ENCODE measurements at places on chromosomes 4 and X.
A peak's percentile ranks its signal among the peaks of the same experiment; 100 is the strongest.

GRCh38 chr4:83114576-83114975 lies at the start of gene PLAC8:
Gene PLAC8, minus strand, starts transcription at chr4:83114729. Its CDS starts 6,808 bp downstream, at chr4:83107921.
- no peak for DNase-seq

DNA sequence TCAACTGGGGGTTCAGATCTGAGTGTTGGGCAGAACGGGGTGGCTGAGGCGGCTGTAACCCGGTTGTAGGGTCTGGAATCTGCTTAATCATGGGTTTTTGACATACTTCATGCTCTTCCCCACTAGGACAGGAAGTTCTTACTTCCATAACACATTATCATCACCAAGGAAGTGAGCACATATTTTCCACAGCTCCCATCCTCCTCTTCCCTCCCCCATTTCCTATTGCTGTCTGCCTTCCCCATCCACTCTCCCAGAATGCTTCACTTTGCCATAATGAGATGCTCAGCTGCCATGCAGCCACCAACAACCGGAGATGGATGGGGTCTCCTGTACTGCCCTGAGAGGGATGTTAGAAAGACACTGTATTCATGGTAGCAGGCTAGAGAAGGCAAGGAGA lies 6.4 kb upstream of the DCUN1D4 start:
- no peak for DNase-seq

DNA sequence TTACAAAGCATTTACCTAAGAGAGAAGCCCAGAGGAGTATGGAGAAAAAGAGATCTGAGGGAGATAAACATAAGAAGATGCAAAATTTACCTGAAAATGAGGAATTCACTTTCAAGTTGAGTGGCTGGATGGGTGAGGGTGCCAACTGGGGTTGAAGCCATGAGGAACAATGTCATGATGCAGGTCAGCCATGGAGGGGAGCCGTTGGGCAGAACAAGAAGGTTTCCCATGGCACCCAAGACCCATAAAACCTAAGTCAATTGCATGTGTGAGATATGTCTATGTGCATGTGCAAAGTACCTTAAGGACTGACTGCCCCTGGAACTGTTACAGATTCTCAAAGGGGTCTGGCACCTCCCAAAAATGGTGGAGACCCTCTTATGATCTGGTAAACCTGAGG lies 46.6 kb upstream of the PRRG1 start:
- DNase-seq = no peak

DNA sequence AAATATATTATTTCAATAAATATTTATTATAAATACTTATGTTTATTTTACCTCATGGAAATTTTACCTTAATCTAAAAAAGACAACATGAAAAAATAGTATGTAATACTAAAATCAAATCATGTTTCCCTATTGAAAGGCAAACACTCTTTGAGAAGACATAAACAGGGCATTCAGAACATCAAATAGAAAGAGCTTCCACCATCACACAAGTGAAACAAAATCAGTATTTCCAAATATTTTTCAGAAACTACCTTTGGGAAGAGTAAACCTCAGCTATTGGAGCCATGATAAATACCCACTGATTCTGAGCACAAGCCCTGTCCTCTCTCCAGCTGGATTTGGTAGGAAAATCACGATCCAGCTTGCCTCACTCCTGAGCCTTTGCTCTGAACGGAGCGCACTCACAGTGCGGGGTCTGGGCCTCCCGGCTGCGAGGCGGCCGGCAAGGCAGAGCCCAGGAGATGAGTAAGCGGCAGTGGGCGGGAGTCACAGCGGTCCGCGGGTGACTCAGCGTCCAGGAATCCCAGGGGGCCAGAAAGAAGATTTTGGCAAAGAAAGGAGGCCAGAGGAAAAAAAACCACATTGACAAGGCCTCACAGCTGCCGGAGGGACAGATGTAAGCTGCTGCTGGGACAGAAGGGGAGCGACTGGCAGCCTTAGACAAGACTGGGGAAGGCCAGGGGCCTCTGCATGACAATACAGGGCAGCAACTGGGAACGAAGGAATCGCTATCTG lies 14.7 kb upstream of the ANXA5 start:
- peak; percentile 16 for DNase-seq

DNA sequence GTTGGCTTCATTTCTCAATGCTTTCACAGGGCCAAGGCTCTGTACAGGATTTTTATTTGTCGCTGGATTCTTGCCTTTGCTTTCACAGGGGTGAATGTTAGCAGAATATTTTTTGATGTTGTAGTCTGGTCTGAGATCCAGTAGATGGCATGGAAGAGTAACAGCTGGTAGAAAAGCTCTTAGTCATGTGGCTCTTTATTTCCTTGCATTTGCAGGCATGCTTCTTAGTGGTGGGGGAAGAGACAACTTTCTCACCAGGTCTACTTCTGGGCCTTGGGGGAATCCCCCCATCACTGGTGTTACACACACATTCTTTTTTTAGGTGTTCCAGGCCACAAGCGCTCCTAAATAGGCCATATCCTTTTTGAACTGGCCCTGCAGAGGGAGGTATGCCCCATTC lies 58.2 kb upstream of the DKK2 start:
- DNase-seq = no peak

- no peak for DNase-seq
Observed at GRCh38 chr4:1802151-1802715, 9.1 kb downstream of the FGFR3 start.

GRCh38 chrX:136608295-136608933 lies 39.5 kb upstream of the CD40LG start:
- peak; percentile 17 for DNase-seq

DNA sequence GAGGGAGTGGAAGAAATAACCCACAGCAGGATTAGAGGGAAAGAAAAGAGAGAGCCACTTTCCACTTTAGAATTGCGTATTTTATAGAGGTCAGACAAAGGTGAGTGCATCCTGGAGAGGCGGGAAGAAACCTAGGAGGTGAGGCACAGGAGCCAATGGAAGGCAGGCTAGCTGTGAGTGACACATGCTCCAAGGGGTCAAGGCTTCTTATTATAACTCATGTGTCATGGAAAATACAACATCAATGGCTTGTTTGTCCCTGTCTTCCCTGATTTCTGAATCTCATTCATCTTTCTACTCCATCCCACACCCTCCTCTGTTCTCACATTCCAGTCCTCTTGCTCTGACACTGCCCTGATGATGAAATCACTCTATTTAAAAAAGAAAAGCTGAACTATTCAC lies 14.4 kb downstream of the ANXA3 start:
- no peak for DNase-seq

DNA sequence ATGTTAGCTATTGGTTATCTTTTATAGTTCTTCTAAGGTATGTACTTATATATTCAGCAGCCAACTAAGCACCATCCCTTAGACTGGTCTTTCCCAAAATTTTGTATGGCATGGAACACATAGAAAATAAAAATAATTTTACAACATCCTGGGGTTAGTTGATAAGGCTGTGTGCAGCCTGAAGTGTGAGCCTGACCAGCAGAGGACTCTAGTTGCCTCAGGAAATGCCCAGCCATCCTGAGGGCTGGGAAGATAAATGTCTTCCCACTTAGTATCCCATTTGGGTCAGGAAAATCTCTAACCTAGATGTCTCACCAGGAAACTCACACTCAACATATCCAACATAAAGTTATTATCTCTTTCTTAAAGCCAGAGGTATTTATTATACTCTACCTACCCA lies 251.4 kb upstream of the POF1B start:
- no peak for DNase-seq

DNA sequence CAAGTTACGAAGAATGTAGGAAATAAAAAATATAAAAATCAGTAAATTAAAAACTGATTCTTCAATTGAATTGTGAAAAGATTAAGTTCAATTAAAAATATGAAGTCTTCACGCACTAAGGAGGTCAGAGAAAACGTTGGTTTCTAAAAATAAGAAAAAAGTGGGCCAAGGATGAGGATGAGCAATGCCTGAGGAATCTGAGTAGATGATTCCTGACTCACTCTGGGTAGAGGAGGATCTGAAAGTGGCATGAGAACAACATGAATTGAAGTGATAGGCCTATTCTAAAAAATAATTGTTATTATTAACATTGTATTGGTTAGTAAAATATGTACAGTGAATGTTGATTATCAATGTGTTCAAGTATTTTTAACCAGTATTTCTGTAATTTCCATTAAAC lies 444.2 kb downstream of the GRIA2 start:
- no peak for DNase-seq

GRCh38 chr4:106762666-106763443 lies 273.3 kb downstream of the DKK2 start:
- DNase-seq = no peak
